ENCODE measurements at places on chromosomes 4 and X.

GRCh38 chr4:189497516-189497915 lies 443.2 kb upstream of the FRG1 start:
- no peak for DNase-seq

DNA sequence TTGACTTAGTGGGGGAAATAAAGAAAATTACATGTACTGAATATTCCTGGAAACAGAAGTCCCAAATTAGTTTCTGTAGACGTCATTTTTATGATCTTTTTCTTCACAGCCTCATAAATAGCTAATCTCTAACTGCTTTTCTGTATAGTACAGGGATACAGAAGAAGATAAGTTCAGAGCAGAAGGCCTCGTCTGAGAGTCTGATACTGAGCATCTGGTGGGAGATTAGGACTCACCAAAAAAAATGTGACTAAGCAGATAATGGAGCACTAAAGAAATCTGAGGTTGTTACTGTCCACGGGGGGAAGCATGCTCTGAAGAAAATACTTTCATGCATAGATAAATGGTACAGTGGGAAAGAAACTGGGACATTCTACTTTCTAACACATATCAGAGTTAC lies 115.3 kb upstream of the TRPC5 start:
- no peak for DNase-seq

GRCh38 chrX:129932821-129933321 lies 26.9 kb downstream of the UTP14A start:
- DNase-seq, result no peak

GRCh38 chrX:19121898-19122640 lies at the start of gene ADGRG2:
Gene ADGRG2 (minus strand): TSS chrX:19122468. CDS start chrX:19068834, 53,634 bp downstream.
- DNase-seq, result no peak

GRCh38 chrX:50613846-50614245 lies 143.2 kb upstream of the DGKK start:
- no peak for DNase-seq

DNA sequence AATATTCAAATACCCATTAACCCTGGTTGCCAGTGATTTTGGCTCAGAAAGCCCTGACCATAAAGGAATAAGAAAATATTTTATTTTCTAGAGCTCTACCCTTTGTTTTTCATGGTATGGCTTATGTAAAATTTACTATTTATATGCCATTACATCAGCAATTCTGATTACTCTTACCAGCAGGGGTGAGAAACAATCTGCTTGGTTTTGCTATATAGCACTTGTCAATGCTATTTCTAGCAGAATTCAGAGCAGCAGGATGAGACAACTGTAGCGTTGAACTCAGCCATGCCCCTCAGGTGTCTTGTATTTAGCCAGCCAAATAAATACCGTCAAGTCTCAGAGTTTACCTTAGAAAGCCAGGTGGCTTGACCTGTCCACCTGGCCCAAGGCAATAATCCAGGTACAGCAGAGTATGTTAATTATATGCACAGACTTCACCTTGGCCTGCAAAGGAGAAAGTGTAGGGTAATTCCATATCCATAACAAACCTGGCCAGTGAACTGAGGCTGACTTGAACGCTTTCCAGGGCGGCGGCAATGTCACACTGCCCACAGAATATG lies 1303.5 kb downstream of the RAPGEF2 start:
- DNase-seq, result no peak

DNA sequence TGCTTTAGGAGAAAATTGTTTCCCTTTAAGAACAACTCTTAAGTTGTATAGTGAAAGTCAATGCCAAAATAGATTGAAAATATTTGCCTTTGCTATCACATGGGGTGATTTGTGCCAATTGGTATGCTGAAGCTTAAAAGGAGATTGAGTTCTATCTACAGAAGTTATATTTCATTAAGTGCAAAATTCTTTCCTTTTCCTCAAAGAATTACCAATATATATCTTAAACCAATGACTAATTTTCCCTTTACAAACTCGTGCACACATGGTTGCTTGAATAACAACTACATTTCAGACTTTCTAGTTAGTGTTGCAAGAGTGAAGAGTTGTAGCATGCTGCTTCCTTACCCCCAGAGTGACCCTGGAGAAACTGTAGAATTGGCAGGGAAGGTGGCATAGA lies 990.0 kb upstream of the PABPC4L start:
- no peak for DNase-seq

- peak; percentile 29 for DNase-seq
Observed at GRCh38 chrX:51496501-51497291, at the start of gene NUDT11. Gene NUDT11 (minus strand): TSS chrX:51496592. CDS start chrX:51496444, 148 bp downstream.

- DNase-seq, result no peak
Observed at GRCh38 chrX:8323356-8323755, 141.3 kb upstream of the VCX3B start.

DNA sequence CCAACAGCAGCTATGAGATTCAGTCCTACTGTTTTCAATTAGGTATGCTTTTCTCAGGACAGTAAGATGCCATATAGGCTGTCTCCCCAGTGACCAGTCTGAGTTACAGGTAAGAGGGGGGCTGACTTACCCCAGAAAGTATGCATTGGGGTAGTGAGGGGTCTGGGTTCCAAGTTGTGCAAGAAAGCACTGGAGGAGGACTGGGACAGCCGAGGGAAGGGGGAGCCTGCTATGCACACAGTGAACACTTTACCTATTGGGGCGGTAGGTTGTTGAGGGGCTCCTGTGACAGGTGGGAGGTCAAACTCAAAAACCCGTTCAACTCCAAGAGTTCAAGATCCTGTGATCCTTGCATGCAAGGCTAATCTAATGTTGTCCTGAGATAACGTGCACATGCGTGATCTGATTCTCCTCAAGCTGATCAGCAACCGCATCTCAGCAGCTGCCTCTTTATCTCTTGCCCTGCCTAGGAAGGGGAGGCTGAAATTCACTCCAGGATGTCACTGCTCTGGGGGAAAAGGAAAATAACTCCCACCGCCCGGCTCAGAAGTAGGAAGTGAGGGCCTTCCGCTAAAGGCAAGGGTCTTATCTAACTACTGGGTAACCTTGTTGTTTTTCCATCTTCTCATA lies 108.8 kb upstream of the KIT start:
- DNase-seq, result no peak

GRCh38 chr4:169062897-169063244 lies 52.8 kb upstream of the CBR4 start:
- no peak for DNase-seq

GRCh38 chrX:45295259-45295986 lies 94.7 kb upstream of the DIPK2B start:
- DNase-seq, result no peak

- no peak for DNase-seq
Observed at GRCh38 chr4:152460488-152460887, 75.4 kb downstream of the FBXW7 start.

DNA sequence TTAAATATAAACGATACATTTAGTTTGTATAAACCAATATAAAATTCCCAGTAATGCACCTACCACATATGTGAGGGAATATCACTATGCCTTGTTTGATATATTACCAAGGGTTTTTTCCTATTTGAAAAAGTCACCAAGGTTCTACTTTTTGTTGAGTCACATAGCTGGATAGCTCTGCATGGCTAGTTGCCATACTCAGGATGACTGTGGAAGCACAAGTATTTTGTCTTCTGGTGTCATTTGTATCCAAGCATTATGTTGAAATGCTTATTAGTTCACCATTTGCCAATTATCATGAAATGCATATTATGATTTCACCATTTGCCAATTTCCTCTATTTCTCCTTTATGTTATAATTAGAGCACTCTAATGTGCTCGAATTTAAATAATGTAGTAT lies 162.7 kb upstream of the TTC29 start:
- DNase-seq, result no peak

DNA sequence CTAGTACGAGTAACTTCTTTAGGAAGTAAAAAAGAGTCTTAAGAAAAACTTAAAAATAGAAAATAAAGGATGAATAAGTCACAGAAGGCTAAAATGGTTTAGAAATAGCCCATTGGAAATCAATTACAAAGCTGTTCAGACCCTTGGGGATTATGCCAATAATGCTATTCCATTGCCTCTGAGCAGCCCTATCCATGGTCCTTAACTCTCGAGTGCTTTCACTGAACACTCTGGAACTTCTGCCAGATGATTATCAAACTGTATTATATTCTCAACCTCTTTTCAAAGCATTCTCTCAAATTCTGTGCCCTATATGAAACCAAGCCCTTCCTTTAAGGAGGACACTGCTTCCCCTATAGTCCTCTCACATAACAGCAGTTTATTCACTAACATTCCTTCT lies 17.0 kb downstream of the SLC9B1 start:
- DNase-seq, result no peak

- DNase-seq, result no peak
Observed at GRCh38 chr4:168098248-168098717, 5.9 kb downstream of the ANXA10 start.

DNA sequence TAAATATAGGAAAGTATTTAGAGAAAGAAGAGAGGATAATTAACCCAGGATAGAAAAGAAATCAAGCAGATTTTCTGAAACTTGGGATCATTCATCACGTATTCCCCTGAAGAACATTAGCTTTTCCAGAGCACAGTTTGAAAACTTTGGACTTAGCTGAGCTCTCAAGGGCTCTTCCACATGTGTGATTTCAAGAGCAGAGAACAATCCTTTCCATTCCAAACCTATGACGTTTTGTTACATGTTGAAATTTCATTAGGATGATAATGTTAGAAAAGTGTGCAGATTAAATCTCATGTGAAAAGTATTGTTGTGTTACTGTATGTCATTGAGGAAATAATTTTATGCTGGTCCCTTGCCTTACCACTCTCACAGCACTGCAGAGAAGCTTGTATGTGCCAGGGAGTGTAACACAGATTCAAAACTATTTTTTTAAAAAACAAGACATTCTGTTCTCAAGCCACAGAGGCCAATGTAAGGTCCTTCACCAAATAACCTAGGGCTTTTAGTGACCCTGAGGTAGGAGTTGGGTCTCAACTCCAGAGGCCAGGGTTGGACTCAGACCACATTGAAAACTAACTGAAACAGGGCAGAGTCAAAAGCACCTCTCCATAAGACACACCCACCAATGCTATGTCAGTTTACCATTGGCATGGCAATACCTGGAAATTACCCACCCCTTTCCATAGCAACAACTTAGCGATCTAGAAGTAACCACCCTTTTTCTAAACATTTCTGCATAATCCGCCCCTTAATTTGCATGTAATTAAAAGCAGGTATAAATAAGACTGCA lies 141.3 kb downstream of the ANXA5 start:
- DNase-seq, result no peak

DNA sequence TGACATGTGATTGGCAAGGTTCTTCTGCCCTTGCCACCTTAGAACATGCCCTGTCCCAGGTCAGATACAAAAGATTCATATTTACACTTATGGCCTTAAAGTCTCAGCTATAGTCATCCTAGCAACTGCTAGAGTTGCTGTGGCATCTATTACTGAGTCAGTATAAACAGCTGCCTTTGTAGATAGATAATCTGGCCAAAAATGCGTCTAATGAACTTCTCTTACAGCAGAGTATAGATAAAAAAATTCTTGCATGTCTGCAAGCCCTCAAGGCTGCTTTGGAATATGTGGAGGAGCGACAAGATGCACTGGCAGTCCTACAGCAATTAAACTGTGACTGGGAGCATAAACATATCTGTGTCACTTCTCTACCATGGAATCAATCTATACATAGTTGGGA lies 1209.7 kb upstream of the PABPC4L start:
- DNase-seq, result no peak

DNA sequence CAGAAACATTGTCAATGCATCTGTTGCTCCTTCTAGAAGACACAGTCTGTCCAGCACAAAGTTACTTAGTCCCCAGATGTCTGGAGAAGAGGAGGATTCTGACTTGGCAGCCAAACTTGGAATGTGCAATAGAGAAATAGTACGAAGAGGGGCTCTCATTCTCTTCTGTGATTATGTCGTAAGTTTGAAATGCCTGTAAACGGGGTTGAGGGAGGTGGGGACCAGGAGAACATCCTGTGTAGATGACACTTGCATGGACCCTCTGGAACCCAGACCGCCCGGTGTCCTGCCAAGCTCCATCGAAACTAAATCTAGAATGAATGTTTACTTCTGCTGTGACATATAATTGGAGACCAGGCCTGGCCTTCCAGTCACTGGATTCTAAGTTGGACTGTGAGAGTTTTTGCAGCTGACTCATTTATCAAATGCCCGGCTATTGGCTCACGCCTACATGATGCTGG lies 45.0 kb upstream of the MSANTD1 start:
- DNase-seq, result no peak

- no peak for DNase-seq
Observed at GRCh38 chrX:65574356-65574755, 39.8 kb upstream of the LAS1L start.

GRCh38 chrX:131477498-131477897 lies 66.4 kb upstream of the OR13H1 start:
- DNase-seq, result no peak

DNA sequence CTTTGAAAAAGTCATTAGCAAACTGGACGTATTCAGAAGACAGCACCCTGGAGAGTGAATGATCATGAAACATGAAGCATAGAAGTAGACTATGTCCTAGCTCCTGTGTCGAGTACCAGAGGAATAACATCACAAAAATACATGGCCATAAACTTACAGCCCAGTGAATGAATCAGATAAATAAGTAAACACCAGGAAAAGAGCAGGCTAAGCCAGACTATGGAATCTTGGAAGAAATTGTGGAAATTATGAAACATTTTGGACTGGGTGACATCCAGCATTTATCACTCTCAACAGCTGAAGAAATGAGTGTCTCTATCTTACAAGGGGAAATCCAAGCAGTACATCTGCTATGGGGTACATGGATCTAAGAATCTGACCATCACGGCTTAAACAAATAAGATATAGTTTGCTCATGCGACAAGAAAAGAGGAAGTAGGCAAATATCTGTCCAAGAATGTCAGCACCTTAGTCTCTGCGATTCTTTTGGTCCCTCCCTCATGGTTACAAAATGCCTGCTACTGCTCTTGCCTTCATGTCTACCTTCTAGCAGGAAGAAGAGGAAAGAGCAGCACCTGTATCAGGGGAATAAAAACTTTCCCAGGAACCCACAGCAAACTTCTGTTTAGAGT lies 481.5 kb downstream of the BCOR start:
- DNase-seq, result no peak
